ENCODE measurements at places on chromosomes 4 and X. TPM values are rescaled to one million over a fixed set of nuclear protein-coding genes. Genes with fewer than 3 reads are reported as not detected.

MUC7 gene
- not detected for total RNA-seq

EGFL6 gene
- 0.40 TPM for total RNA-seq

NPNT gene
- 23.2 TPM for total RNA-seq

TMEM255A gene
- 0.38 TPM for total RNA-seq

KLKB1 gene
- total RNA-seq: 0.24 TPM

GABRG1 gene
- 0.88 TPM for total RNA-seq

OTUD6A gene
- total RNA-seq: not detected

NEUROG2 gene
- total RNA-seq: 1.2 TPM

NWD2 gene
- 1.5 TPM for total RNA-seq

LUZP4 gene
- total RNA-seq: not detected

HOPX gene
- total RNA-seq: 42.1 TPM

XPNPEP2 gene
- 1.2 TPM for total RNA-seq

HSFX4 gene
- total RNA-seq: not detected

- peak overlapping the region; percentile 39 for H3K4me3 ChIP-seq
- H3K4me1 ChIP-seq: peaks cover 54% of the 10 kb centered on the region
- H3K27me3 ChIP-seq: no peaks in the 10 kb centered on the region
- peak overlapping the region; percentile 98 for H3K27ac ChIP-seq
- DNase-seq: no peak
- H3K36me3 ChIP-seq: peaks cover 9% of the 10 kb centered on the region
These were observed 17.2 kb downstream of the ANXA3 start for GRCh38 chr4:78568640-78569305.

DNA sequence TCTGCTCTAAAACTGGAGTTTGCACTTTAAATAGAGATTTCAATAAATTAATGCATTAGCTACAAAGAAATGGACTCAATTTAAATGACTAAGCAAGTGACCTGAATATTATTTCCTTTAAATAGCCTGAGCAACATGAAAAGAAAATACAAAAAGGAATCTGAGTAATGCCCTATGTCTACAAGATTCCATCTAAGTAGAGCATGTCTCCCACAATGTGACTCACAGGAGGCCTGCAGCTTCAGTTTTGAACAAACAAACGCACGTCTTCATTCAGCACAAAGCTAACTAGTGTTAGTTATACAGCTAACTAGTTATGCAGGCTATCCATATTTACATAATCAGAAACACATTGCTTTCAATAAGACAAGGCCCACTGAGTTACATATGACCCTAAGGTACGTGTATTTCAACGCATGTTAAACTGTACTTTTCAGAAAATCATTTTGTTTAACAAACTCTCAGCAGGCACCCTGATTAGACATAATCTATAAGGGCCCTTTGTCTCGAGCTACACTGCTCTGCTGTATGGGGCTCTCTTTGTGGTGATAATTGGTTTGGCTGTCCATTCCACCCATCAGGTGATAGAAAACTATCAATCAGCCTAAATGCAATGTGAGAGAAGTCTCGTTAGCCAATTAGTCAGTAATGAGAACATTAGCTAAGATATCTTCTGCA is 116.5 kb downstream of the MAML3 start:
- DNase-seq: no peak
- H3K36me3 ChIP-seq: peaks cover 7% of the 10 kb centered on the region
- H3K4me3 ChIP-seq: no peak overlapping the region
- H3K27me3 ChIP-seq: no peaks in the 10 kb centered on the region
- H3K4me1 ChIP-seq: peaks cover 21% of the 10 kb centered on the region
- peak overlapping the region; percentile 50 for H3K27ac ChIP-seq

DNA sequence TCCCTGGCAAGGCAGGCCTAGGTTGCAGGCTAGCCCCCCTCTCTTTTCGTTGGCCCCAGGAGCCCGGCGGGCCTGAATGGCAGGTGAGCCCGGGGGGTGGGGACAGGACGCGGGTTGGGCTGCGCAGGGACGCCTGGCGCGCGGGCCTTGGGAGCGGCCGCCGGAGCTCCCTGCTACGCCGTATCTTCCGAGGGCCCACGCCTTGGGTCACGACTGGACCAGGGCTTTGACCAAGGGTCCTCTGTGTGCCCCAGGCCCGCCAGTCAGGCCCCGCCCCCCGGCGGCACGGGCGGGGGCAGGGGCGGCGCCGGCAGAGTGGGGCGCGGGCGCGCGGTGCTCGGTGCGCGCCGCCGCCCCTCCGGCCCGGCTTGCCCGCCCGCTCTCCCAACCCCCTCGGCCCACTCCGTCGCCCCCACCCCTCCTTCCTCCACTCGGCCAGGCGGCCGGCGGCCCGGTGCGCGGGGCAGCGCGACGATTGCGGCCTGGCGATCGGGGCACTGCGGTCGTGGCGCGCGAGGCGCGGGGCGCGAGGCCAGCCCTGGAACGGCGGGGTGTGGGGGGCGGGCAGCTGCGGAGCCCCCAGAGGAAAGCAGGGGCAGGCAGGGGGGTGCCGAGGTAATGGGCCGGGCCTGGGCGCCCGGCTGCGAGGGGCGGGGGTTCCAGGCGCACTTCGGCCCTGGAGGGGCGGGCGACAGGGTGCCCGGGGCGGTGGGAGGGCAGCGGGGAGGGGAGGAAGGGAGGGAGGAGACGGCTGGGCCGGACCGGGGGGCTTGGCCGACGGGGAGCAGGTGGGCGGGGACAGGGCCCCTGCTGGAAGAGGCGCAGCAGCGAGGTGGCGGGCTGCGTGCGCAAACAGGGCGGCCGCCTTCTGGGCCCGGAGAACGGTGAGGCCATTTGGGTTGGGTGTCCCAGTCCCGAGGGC is at the start of gene PRRG3:
PRRG3 (plus strand) TSS at position 798 of the 922 bp plus-strand sequence. CDS start 3,357 bp downstream, outside the sequence.
- no peak within 1 kb of the TSS for H3K27ac ChIP-seq
- H3K27me3 ChIP-seq: peaks cover 24% of the 10 kb centered on the region
- peak within 1 kb of the TSS; percentile 80 for H3K4me3 ChIP-seq
- DNase-seq: no peak

- H3K36me3 ChIP-seq: no peaks in the 10 kb centered on the region
- no peaks in the 10 kb centered on the region for H3K27me3 ChIP-seq
- no peak overlapping the region for H3K27ac ChIP-seq
- H3K4me1 ChIP-seq: no peaks in the 10 kb centered on the region
- no peak for DNase-seq
These were observed 122.3 kb upstream of the OTUD4 start for GRCh38 chr4:145302725-145303124.

GRCh38 chr4:86218746-86219473 is 140.9 kb downstream of the MAPK10 start:
- no peaks in the 10 kb centered on the region for H3K36me3 ChIP-seq
- H3K27me3 ChIP-seq: no peaks in the 10 kb centered on the region
- no peak overlapping the region for H3K27ac ChIP-seq
- no peak overlapping the region for H3K4me3 ChIP-seq
- peaks cover 7% of the 10 kb centered on the region for H3K4me1 ChIP-seq
- no peak for DNase-seq

DNA sequence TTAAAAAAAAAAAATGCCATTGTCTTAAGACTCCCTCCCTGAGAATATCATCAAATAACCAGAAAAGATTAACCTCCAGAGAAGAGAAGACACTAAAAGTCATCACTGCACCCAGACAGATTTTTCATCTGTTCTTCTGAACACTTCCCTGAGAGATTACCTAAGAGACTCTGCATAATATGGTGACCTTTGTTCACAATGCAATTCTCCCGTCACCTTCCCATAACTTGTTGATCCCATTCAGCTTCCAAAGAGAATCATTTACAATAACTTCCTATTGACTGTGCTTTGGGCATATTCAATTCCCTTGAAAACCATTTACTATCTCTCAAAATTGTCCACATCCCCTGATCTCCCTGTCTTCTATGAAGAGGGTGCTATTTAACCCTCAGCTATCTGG is 85.1 kb upstream of the SMAD1 start:
- no peak overlapping the region for H3K27ac ChIP-seq
- no peaks in the 10 kb centered on the region for H3K36me3 ChIP-seq
- H3K4me3 ChIP-seq: no peak overlapping the region
- DNase-seq: no peak

DNA sequence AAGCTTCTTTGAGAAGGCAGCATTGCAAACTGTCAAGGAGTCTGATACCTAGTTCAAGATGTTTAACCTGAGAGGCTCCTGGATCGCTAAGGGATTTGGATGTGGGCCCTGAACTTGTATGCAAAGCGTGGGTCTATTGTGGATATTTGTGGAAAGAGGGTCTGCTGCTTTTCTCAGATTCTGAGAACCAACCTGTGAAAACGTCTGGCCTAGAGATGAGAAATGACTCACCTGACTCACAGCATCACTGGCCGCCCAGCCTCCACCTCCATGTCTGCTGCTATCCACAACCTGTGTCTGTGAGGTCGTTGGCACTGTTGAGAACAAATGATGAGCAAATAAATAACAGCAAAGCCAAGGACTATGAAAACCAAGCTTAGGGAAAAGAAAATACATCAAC is 33.3 kb upstream of the PROM1 start:
- no peak overlapping the region for H3K27ac ChIP-seq
- H3K36me3 ChIP-seq: no peaks in the 10 kb centered on the region
- peak; percentile 6 for DNase-seq
- no peaks in the 10 kb centered on the region for H3K4me1 ChIP-seq

- H3K4me1 ChIP-seq: no peaks in the 10 kb centered on the region
- no peak overlapping the region for H3K27ac ChIP-seq
- no peak overlapping the region for H3K4me3 ChIP-seq
These were observed 58.4 kb upstream of the CCDC149 start for GRCh38 chr4:24971192-24971591.

- no peak overlapping the region for H3K27ac ChIP-seq
- H3K27me3 ChIP-seq: peaks cover 16% of the 10 kb centered on the region
- DNase-seq: no peak
- H3K4me1 ChIP-seq: no peaks in the 10 kb centered on the region
These were observed 14.0 kb downstream of the DSPP start for GRCh38 chr4:87622303-87622702.

GRCh38 chrX:2401201-2401589 is 99.6 kb downstream of the DHRSX start:
- peak overlapping the region; percentile 85 for H3K27ac ChIP-seq
- no peak for DNase-seq
- no peaks in the 10 kb centered on the region for H3K27me3 ChIP-seq
- peaks cover 7% of the 10 kb centered on the region for H3K36me3 ChIP-seq
- peaks cover 26% of the 10 kb centered on the region for H3K4me1 ChIP-seq

DNA sequence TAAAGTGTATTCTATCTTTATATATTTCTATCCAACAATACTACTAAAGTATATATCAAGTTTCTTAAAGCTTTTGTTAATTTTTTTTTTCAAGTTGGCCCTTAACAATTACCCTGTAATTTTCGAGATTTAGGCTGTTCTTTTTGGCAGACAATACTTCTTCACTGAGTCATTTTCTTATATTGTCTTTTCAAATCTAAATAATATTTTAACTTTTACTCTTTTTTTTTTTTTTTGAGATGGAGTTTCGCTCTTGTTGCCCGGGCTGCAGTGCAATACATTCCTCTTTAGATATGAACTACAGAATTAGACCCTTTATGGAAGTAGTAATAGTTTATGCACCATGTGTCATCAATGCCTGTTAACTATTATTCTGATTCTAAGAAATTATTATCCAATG is 120.7 kb downstream of the GLRA3 start:
- H3K4me1 ChIP-seq: peaks cover 5% of the 10 kb centered on the region
- H3K36me3 ChIP-seq: no peaks in the 10 kb centered on the region
- H3K27ac ChIP-seq: no peak overlapping the region

- no peaks in the 10 kb centered on the region for H3K36me3 ChIP-seq
- H3K27ac ChIP-seq: no peak overlapping the region
These were observed 463.8 kb upstream of the PABPC4L start for GRCh38 chr4:134665429-134665828.

- H3K4me1 ChIP-seq: no peaks in the 10 kb centered on the region
- no peaks in the 10 kb centered on the region for H3K36me3 ChIP-seq
- no peak for DNase-seq
- no peak overlapping the region for H3K4me3 ChIP-seq
These were observed 33.6 kb upstream of the SPANXN2 start for GRCh38 chrX:143754183-143754582.

DNA sequence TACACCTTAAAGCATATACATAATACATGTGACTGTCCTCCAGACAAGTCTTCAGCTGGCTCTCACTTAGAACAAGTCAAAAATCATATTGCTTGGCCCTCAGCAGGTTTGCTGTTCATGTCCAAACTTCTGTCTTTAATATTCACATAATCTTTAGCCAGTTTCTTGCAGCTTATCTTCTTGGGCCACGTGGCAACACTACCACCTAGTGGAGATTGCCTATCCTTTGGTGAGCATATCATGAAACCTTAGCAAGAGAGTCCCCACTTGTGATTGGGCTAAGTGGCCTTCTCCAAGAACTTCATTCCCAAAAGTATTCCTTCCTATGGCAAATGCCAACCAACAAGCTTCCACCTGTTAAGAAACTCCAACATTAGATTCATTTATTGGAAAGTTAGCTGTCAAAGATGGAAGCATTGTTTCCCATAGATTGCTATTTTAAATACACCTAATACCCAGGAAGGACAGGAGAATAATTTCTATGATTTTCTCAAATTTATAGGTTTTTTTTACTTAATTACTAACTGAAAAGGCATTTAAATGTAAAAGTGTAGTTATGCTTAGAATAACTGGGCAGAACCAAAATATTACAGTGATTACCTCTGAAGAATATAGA is 231.9 kb upstream of the INTU start:
- no peak for DNase-seq
- no peaks in the 10 kb centered on the region for H3K36me3 ChIP-seq
- no peak overlapping the region for H3K4me3 ChIP-seq
- H3K4me1 ChIP-seq: peaks cover 5% of the 10 kb centered on the region

- H3K4me3 ChIP-seq: no peak overlapping the region
- no peak overlapping the region for H3K27ac ChIP-seq
- no peak for DNase-seq
- peaks cover 4% of the 10 kb centered on the region for H3K27me3 ChIP-seq
- H3K4me1 ChIP-seq: peaks cover under 1% of the 10 kb centered on the region
- H3K36me3 ChIP-seq: no peaks in the 10 kb centered on the region
These were observed 15.4 kb upstream of the SPATA4 start for GRCh38 chr4:176210579-176211296.

DNA sequence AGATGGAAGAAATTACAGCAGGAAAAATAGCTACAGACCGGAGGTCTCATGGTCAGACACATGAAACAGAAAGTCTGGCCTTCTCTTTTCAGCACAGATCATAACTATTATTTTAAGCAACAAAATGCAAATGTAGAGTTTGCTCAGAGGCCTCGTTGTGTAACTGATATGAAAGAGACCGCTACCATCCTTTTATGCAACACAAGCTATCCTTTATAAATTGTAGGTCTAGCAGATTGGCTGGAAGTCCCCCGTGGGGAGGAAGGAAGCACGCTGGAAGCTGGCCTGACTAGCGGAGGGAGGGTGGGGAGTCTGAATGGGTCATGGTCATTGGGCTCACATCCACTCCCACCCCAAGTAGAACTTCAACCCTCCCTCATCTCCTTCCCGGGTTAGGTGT is 27.7 kb downstream of the DMP1 start:
- DNase-seq: no peak
- H3K36me3 ChIP-seq: no peaks in the 10 kb centered on the region
- H3K27me3 ChIP-seq: no peaks in the 10 kb centered on the region
- no peaks in the 10 kb centered on the region for H3K4me1 ChIP-seq

GRCh38 chr4:1495416-1496115 is 89.3 kb upstream of the NKX1-1 start:
- no peak for DNase-seq
- peaks cover 18% of the 10 kb centered on the region for H3K27me3 ChIP-seq
- H3K4me1 ChIP-seq: no peaks in the 10 kb centered on the region
- no peak overlapping the region for H3K27ac ChIP-seq

Data from type B pancreatic cell (in vitro differentiated cells).